ENCODE measurements at places on chromosomes 2 and 18.

DNA sequence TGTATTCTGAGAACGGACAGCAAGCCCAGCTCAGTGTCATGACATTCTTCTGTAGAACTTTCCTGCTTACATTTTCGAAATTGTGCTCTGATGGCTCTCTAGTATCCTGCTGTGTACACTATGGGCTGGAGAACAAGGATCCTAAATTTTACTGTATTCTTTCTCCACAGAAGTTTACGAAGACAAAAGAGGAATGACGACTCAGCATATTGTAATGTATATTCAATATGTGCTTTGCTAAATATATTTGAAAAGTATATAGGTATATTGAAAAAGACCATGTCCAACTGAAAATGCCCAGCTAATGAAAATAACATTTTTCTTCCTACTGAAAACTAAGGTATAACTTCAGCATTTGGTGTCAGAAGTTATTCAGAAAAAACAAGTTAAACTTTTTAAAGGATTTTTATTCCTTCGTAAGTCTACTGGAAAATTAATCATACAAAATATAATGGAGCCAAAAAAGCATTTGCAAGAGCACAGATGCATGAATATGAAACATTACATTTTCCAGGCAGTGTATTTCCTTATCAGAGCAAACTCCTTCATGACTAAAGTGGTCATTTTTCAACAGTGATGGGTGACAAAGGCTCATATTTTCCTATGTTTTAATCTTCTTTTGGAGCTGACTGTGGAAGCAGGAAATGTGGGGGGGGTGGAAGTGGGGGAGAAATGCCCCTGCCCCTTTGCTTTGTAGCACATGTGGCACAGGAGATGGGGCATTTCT, 143.8 kb upstream of the THUMPD2 start:
- DNase-seq = no peak

DNA sequence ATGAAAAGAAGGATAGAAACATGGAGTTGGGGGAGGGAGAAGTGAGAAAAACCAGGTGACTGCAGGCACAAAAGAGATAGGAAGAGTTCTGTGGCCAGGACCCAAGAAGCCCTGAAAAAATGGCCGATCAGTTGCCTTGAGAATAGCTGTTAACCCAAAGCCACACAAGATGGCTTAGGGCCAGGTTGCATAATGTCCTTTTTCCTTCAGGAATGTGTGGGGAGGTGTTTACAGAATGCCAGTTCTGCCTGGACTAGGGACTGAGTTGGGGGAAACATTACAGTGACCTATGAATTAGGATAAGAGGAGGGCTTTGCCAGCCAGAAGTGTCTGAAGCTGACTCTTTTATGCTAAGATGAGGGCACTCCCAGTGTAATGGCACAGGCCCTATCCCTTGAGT, 17.1 kb downstream of the FAM110C start:
- DNase-seq = no peak

DNA sequence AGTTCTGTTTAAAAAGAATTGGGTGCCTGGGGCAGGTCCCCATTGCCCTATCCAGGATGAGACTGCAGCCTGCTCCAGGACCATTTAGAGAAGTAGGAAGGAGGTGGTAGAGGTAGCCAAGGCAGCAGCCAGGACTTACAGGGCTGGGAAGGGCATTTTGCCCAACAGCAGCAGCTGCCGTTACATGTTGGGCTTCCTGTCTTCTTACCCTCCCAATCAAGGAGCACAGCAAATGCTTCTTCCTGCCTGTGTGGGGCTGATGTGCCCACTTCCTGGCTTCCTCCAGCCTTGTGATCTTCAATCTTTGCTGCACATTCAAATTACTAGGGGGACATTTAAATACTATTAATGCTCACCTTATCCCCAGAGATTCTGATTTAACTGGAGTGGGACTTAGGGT, 112.0 kb downstream of the QPCT start:
- DNase-seq = peak; percentile 68

DNA sequence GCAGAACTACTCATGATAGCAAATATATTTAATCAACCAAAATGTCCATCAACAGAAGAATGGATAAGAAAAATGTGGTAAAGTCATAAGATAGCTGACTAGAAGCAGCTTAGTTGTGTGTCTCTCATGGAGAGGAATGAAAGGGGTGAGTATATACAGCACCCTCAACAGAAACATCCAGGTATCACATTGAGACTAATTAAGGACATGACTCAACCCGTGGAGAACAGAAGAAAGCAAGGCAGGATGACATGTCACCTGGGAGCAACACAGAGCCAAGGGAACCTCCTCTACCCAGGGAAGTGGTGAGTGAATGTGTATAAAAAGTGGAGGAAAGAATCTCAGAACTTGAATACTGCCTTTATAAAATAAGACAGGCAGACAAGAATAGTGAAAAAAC, 1695.0 kb upstream of the CELF4 start:
- DNase-seq = no peak

GRCh38 chr2:206201075-206201848, 41.6 kb downstream of the EEF1B2 start:
- no peak for DNase-seq

DNA sequence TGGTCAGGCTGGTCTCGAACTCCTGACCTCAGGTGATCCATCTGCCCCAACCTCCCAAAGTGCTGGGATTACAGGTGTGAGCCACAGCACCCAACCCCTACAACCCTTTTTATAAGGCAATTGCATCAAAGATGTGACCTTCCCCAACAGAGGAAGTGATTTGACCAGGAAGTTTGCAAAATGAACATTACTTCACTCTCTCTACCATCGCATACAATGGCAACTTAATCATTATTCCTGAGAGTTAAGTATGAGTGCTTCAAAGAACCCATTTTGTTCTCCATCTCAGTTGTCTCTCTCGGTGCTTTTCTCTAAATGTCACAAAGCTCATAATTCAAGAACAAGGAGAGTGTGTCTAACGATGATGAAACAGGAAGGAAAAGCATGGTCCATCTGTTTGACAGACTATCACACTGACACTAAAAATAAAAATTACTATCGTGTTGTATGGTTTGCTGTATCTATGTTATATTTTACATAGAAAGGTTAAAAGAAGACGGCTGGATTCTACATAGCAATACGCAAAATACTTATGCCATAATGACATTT, 18.1 kb upstream of the CREG2 start:
- DNase-seq = no peak

- no peak for DNase-seq
Observed at GRCh38 chr18:37962316-37962966, 396.8 kb upstream of the CELF4 start.

Data from CD4-positive, alpha-beta T cell treated with Interleukin-17A for 4 hours (primary cell).